Stimulated activated CD8-positive, alpha-beta memory T cell treated with anti-CD3 and anti-CD28 coated beads, Interleukin-7, amount 100 ng/mL, for 4 hours (primary cell): ENCODE measurements at places on chromosomes 3 and 15.

GRCh38 chr3:10557250-10557649 is 51.9 kb upstream of the ATP2B2 start:
- DNase-seq, result no peak

GRCh38 chr15:52673312-52673711 is 5.9 kb downstream of the ATOSA start:
- no peak for DNase-seq

DNA sequence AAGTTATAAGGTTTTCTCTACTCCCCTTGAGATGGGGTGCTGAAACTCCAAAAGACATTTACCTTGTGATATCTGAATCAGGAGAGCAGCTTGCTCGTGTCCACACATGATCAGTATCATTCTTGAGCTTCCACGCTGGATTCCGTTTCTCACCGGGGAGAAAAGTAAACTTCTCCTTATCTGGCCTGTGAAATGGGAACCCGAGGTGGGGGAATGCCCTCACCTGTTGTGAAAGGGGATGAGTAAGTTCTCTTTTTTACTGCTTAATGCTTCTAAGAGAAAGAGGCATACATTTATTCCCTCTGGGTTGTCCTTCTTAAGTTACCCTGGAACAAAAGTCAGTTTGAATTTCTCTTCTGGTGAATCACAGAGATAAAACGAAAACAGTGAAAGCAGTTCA is 440.5 kb upstream of the ADAMTS9 start:
- no peak for DNase-seq

GRCh38 chr15:74540161-74540760 is 759 bp upstream of the ARID3B start:
- no peak for DNase-seq

DNA sequence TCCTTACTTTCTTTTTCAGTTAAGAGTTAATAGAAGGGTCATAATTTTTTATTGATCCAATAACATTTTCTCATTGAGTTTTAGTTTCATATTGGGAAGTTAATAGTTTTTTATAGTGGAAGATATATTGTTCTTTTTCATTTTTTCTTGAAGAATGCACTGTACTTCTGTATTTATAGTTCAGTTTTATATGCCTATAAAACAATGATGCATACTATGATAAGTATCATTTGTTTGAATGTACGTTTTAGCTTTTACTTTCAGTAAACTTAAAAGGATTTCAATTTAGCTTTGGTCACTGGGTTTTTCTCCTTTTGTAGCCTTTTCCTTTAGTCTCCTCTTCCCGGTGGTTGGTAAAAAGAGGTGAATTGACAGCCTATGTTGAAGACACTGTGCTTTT is 98.8 kb downstream of the DHX36 start:
- DNase-seq, result no peak

DNA sequence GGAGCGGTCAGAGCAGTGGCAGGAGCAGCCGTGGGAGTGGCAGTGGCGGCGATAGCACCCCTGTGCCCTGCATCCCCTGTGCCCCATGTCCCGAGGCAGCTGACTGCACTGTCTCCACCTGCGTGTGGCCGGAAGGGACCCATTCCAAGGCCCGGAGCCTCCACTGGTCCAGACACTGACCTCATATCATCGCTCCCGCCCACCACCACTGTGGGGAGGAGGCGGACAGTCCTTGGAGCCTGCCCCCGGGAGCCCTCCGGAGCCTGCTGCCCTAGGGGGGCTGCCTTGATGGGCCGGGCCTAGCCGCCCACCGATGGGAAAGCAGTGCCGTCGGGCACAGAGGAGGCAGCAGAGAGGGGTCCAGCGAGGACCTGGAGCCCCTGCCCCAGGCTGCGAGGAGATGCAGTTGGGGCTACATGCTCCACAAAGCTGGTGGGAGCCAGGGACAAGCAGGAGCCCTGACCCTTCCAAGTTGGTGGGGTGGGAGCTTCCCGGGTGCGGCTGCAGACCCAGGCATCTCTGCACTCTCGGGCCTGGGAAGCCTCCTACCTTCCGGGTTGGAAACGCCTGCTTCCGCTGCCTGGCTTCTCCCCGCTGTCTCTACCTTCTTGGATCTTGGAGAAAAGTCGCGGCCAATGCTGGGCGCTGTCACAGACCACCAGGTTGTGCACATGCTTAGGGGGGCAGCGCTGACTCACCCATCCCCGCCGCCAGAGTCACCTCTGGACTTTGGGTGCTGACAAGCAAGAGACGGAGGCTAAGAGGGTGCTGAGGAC is 283.2 kb upstream of the ROBO1 start:
- no peak for DNase-seq

DNA sequence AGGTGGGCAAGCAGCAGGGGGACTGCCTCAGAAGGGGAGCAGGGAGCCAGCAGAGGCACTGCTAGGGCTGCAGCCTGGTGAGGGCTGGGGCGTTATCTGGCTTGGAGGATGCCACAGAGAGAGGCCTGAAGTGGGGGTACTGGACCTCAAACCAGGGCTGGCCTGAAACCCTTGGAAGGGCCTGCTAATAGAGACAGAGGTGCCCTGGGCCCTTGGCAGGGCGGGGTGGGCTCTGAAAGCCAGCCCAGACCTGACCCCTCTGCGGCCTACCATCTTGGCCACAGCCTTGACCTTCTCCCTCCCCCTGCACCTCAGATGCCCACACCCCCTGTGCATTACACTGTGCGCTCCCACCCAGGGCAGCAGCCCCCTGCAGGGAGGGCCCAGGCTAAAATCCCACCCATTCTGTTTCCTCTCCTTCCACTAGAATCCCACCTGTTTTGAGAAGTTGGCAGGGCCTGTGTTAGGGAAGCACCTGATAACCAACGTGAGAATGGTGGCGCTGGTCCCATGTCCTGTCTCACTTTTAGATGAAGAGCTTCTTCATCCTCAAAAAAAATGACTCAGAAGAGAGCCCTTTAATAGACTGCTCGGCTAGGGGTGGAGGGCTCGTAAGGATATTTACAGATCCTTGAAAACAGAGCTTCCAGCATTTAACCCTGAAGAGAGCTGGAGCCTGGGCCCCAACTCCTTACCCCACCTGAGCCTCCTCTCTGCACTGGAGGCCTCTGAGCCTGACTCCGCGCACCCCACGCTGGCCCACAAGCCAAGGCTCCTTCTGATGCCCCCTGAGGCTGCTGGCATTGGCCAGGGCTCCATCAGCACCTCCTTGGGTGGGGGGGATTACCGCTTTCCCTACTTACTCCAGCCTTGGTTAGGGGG is 29.8 kb downstream of the LOXL1 start:
- DNase-seq, result no peak

DNA sequence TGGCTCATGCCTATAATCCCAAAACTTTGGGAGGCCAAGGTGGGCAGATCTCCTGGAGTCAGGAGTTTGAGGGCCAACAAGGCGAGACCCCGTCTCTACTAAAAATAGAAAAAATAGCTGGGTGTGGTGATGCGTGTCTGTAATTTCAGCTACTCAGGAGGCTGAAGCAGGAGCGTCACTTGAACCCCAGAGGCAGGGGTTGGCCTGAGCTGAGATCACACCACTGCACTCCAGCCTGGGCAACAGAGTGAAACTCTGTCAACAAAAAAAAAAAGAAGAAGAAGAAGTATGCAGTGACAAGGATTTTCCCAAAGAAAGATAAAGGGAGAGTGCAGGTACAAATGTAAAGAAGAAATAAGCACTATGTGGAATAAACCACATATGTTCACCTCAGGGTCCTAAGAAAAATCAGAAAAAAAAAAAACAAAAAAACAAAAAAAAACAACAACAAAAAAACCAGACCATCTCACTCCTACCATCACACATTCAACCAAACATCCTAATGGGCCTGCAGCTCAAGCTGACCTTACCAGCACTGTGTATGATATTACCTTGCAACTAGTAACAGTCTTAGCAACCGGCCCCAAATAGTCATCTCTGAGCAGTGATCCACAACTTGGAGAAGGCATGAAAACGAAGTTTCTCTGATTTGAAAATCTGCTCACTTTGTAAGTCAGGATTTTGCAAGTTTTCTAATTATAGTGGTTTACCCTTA is 296.7 kb upstream of the PROK2 start:
- DNase-seq, result no peak

DNA sequence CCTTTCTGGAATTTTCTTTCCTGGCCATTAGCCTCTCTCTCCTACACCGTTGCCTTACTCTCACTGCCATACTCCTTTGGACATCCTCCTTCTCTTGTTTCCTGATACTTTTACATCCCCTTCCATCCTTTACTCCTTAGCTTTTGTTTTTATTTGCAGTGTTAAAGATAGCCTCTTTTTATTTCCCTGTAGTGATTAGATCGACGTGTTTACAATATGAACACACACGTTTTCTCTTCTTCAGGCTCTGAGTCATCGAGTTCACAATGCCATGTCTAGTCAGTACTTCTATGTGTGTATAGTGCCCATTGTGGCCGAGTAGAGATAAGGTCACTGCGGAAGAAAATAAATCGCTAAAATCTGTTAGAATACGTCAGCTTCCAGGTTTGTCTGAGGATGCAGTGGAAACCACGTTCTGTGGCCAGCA is 208.5 kb downstream of the LPP start:
- no peak for DNase-seq

DNA sequence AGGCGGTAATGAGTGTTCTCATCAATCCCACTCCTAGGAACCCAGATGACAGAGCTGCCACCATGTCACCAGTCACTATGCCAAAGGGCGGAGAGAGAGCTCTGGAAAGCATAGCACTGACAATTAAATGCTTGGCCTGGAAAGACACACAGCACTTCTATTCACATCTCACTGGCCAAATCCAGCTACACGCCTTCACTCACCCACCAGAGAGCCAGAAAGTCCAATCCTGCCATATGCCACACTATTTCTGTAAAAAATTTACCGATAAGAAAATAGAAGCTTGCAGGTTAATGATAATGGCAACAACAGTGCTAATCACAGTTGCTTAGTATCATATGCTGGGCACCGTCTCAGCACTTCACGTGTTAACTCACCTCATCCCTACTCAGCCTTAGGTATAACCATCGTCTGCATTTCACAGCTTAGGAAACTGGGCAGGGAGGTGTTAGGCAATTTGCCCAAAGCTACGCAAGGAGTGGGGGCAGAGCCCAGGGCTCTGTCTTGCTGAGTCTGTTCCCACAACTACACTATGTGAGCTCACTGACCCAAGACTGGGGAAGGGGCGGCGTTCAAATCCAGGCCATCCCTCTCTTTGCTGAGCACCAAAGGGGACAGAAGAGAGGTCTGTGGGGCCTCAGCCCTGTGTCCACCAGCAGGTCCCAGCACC is 16.5 kb downstream of the KLHL25 start:
- DNase-seq, result no peak

GRCh38 chr3:124467980-124468902 is 262.0 kb upstream of the UMPS start:
- no peak for DNase-seq

GRCh38 chr3:158455406-158455805 is 115.6 kb upstream of the MLF1 start:
- DNase-seq, result no peak

- no peak for DNase-seq
These were observed 136.5 kb downstream of the CHSY1 start for GRCh38 chr15:101115393-101115785.

GRCh38 chr15:81531109-81531592 is 157.1 kb upstream of the TMC3 start:
- no peak for DNase-seq

GRCh38 chr15:83018436-83018835 is 7.0 kb upstream of the C15orf40 start:
- DNase-seq, result no peak

DNA sequence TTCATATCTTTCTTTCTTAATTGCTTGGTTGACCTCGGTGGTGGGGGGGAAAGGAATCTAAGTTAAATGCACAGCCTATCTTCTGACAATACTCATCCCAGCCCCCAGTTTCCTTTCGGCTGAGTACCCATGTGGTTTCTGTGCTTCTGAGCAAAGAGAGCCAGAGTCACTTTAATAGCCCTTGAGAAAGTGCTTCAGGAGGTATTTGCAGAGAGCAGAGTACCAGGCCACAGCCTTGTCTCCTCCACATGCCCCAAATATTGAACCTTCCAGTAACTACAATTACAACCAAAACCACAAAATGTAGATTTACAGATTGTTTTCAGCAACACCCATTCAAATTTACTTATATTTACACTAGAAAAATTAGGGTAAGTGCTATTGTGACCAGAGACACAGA is 647.4 kb downstream of the NR2F2 start:
- no peak for DNase-seq

DNA sequence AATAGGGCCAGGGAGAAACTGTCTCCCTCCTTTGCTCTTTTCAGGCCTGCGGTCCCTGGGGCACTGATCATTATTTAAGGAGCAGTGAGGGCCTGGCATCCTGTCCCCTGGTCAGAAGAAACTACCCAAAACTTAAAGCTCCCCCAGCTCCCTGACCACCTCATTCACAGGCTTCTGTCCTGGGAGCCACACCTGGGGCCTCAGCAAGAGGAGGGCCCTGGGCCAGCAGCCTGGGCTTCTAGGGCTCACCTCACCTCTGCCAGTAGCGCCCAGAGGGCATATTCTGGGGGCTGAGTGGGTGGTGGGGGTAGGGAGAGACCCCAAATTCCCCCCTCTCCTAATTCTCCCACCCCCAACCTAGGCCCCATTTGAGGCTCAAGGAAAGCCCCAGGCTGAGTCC is 4.7 kb upstream of the GRM2 start:
- DNase-seq, result no peak

- no peak for DNase-seq
These were observed 168.3 kb downstream of the NEK10 start for GRCh38 chr3:27200721-27201489.

DNA sequence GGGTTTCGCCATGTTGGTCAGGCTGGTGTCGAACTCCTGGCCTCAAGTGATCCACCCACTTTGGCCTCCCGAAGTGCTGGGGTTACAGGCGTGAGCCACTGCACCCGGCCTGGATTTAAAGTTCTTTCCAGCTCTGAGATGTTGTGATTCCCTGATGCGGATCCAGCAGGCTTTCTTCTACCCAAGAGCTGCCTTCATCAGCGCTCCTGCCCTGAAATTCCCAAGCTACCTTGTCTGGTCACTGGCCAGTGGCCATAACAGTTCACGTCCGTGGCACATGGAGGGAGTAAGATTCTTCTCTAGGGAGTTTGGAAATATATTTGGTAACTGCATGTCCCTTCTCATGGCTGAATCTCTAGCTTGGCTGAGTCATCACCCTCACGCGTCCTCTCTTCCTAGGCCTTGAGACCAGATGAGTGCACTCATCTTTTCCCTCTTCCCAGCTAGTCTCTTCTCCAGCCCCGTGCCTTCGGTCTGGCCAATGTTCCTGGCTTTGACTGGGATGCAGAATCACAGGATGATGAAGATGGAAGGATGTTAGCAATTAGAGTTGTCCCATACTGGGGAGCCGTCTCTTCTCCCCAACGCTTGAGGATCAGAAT is 29.8 kb upstream of the APOD start:
- no peak for DNase-seq

GRCh38 chr3:45765958-45766357 is 30.4 kb downstream of the SLC6A20 start:
- DNase-seq, result no peak

DNA sequence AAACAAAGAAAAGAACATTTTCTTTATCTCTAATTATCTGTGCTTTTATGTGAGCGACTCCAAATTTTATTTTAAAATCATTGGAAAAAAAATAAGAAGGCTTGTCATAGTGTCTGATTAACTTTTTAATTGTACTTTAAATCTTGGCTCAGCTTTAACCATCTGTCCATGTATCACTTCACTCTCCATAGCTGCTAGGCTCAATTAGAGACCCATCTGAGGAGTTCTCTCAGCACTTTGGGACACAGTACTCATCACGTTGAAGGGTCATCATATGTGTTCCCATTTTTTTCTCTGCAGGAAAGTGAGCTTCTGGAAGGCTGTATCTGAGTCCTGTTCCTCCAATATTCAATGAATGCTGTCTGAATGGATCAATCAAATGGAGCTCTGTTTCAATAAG is 908.5 kb upstream of the ROBO1 start:
- DNase-seq, result no peak
